HL-60 (cell line): ENCODE measurements at places on chromosomes 7 and 10.
A peak's percentile ranks its signal among the peaks of the same experiment; 100 is the strongest.

GRCh38 chr7:46215987-46216567, 295.0 kb upstream of the IGFBP3 start:
- DNase-seq: no peak

GRCh38 chr10:83607959-83608745, 531.2 kb upstream of the GHITM start:
- no peak for DNase-seq

DNA sequence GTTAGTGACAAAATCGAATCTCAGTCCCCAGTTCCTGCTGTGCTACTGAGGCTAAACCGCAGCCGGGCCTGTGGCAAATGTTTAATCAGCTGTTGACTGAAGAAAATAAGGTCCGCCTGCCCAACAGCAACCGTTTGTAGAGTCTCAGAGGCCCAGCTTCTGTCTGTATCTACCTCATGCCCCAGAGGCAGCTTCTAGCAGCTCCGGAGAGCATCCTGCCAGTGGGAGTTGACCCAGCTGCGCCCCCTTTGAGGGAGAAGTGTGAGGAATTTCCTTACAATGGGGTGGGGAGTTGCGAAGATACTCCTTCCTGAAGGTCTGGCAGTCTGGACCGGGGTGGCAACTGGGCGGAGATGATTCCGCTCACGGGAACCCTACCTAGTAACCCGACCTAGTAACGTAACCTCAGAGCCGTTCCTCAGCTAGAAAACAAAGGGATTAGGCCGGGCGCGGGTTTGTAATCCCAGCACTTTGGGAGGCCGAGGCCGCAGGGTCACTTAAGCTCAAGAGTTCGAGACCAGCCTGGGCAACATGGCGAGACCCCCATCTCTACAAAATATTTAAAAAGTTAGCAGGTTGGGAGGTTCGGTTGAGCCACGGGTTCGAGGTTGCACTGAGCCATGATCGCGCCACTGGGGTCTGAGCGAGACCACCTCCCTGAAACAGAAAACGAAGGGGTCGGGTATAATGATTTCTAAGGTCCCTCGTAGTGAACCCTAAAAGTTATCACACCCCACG, 846 bp upstream of the ZNF775 start:
- DNase-seq: peak; percentile 83

GRCh38 chr7:41702635-41703371, at the start of gene INHBA:
Gene INHBA (minus strand): TSS chr7:41703090. CDS start chr7:41700374, 2,716 bp downstream.
- DNase-seq: no peak

- DNase-seq: no peak
Observed at GRCh38 chr10:58996063-58996462, 180.4 kb upstream of the PHYHIPL start.
